ENCODE measurements at places on chromosomes 1 and 21.

DNA sequence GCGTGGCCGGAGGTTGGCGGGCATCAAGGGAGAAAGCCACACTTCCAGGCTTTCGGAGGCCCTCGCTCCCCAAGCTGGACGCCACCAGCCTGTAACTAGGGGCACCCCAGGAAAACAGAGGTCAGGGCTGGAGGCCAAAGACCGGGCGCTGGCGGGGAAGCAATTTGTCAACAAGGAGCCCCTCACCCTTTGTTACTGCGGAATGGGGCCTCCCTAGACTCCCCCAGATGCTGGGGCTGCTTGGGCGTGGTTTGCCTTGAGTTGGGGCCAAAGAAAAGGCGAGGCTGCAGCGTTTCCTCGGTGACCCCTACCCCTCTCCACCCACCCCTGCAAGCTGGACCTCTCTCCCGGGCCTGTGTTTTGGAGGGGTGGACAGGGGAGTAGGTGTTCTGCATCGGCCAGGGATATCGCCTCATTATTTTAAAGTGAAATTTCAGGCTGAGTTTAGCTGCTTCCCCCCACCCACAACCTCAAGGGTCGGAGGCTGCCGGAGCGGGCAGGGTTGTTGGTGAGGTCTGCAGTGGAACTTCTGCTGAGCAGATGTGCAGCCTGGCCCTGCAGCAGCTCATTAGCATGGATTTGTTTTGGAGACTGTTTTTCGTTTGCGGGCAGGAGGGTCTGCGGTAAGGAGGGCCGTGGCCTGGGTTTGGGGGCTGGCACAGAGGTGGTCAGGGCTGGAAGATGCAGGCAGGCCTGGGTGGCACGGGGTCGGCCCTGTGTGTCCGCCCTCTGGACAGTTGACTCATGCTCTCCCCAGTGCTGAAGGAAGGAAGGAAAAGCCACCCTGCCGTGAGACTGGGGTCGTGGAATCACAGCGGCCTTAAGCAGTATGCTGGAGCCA is 1.5 kb downstream of the NBL1 start:
- no peak for DNase-seq

GRCh38 chr21:20652846-20653245 is 345.4 kb upstream of the NCAM2 start:
- DNase-seq: no peak

GRCh38 chr1:6785318-6785727 is at the start of gene CAMTA1:
Gene CAMTA1 (plus strand): TSS chr1:6785454. CDS start chr1:6785531, 77 bp downstream.
- DNase-seq: no peak

- no peak for DNase-seq
Measured at GRCh38 chr1:155809088-155809487, 47.9 kb downstream of the GON4L start.

DNA sequence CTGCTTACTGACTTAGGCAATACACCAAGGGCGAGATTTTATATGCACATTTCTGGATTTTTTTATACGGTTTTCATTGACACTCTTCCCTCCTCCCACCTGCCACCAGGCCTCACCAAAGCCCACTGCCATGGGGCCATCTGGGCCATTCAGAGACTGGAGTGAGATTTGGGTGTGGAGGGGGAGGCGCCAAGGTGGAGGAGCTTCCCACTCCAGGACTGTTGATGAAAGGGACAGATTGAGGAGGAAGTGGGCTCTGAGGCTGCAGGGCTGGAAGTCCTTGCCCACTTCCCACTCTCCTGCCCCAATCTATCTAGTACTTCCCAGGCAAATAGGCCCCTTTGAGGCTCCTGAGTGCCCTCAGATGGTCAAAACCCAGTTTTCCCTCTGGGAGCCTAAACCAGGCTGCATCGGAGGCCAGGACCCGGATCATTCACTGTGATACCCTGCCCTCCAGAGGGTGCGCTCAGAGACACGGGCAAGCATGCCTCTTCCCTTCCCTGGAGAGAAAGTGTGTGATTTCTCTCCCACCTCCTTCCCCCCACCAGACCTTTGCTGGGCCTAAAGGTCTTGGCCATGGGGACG is 57.9 kb downstream of the LACTBL1 start:
- DNase-seq: no peak

DNA sequence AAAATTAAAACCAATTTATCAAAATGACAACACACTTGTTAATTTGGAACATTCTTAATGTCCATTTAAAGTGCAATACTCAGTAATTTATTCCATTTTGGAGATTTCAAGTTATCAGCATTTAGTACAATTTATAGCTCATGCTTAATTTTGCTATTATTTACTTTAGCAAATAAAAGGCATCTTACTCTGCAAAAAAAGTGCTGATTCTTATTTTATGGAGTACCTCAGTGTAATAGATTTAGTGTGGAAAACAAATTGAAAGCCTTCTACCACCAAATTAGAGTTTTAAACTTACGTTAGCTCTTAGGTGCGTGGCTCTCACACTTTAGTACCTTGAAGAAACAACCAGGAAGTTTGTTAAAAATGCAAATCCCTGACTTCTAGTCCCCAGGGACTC is 208.4 kb upstream of the NRIP1 start:
- DNase-seq: no peak

DNA sequence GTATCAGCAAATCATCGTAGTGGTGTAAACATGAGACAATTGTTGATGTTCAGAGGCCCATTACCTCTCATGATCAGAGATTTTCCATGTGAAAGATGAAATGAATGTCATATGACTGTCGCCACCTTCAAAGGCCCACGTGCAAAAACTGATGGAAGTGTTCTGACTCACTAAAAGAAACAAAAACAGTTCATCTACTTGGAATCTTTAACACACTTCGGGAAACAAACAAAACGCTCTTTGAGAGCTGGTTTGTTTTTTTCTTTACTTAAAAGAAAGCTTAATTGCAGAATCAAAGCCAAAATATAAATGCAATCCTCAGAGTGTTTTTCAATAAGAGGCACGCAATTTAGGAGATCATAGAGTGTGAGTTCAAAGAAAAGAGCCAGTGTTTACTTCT is 100.8 kb downstream of the PLPPR4 start:
- DNase-seq: no peak

DNA sequence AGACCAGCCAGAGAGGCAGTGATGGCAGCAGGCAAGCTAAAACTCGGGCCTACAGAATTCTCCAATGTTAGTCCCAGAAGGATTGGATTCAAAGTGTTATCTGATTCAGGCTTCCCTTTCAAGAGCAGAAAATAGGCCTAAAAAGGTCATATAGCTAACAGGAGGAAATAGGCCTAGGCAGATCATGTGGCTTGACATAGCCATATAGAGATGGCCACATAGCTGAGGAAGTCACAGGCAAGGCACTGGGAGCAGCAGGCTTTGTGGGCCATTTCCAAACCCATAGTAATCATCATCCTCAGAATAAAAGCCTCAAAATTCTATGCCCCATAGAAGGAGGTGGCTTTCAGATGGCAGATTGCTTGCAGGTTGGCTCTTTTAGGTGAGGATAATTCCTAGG is 29.0 kb upstream of the LMO4 start:
- DNase-seq: no peak

DNA sequence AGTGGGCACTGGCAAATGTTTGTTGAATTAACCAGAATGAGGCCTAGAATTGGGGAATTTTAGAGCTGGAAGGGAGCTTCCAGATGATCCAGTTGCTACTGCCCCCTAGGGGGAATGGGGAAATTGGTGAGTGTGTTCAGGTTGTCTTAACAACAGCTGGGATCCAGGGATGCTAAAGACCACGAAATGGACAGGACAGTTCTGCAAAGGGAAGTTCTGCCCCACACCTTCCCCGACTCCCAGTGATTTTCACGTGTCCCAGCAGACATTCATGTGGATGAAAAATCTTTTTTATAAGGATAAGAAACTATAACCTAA is 33.9 kb downstream of the TRIM62 start:
- DNase-seq: no peak

DNA sequence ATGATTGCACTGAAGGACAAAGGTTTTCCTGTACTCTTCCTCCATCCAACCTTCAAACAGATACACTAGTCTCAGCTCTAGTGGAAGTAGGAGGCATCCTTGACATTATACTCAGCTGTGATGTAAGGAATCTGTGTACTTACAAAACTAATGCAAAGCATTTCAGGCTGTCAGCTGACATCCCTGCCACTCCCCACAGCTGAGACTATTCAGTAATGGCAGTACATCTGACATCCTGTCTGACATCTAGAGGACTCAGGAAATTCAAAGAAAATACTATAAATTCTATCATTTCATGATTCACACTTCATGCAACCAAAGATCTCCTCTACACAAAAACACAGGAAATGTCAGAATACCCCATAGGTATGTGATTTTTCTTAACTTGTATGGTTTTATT is 325.8 kb downstream of the SMYD3 start:
- DNase-seq: no peak

DNA sequence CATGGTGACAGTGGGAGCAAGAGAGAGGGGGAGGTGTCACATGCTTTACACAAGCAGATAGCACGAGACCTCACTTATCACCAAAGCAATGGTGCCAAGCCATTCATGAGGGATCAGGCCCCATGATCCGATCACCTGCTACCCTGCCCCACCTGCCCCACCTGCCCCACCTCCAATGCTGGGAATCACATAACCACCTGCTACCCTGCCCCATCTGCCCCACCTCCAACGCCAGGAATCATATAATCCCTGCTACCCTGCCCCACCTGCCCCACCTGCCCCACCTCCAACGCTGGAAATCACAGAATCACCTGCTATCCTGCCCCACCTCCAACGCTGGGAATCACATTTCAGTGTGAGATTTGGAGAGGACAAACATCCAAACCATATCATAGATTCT is 10.6 kb upstream of the AIRE start:
- no peak for DNase-seq

GRCh38 chr1:216310776-216311175 is 112.5 kb downstream of the USH2A start:
- no peak for DNase-seq

- no peak for DNase-seq
Measured at GRCh38 chr1:172322219-172323061, 98.0 kb upstream of the C1orf105 start.

GRCh38 chr1:19621274-19621950 is 22.7 kb upstream of the NBL1 start:
- no peak for DNase-seq

- no peak for DNase-seq
Measured at GRCh38 chr1:89733748-89734147, 87.1 kb upstream of the LRRC8D start.

DNA sequence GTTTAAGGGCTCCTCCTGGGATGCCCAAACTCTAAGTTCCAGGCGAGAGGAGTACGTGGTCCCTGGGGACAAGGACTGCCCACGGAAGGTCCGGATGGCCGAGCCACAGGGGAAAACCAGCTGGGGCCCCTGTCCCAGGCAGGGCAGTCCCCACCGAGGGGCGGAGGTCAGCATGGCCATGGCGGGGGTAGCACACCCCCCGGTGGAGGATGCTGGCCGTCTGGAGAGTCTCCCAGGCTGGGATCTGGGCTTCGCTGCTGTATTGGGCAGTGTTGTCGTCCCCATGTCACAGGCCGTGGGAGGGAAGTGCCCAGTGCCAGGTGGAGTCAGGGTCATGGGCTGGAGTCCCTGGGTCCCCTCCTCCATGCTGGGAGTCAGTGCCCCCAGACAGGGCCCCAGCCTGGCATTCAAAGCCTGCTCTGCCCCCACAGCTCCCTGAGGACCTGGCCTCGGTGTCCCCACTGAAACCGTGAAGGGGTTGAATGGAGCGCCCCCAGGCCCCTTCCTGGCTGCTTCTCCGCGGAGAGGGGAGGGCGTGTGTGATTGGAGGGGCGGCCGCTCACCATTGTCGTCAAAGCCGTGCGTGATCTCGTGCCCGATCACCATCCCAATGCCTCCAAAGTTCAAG is 6.8 kb downstream of the PRXL2B start:
- no peak for DNase-seq

GRCh38 chr21:16205527-16205926 is 475.7 kb downstream of the USP25 start:
- DNase-seq: no peak
